LNCaP clone FGC (cell line): ENCODE measurements at places on chromosomes 6 and 20.

GRCh38 chr6:82111818-82112217 lies 135.7 kb downstream of the IBTK start:
- DNase-seq = no peak

DNA sequence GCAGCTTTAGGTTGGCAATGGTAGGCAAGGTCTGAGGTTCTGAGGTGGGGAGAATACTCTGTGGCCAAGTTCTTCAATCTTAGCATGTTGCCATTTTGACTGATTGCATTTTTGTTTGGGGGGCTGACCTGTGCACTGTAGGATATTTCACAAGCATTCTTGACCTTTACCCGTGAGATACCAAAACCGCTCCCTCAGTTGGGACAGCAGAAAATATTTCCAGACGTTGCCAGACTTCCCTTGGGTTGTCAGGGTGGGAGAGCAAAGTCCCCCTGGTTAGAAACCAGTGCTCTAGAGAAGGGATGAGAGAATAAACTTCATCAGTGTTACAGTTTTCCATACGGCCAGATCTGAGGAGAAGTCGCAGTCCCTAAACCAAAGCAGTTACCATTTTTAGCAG lies 279.6 kb downstream of the TFAP2B start:
- DNase-seq = no peak

DNA sequence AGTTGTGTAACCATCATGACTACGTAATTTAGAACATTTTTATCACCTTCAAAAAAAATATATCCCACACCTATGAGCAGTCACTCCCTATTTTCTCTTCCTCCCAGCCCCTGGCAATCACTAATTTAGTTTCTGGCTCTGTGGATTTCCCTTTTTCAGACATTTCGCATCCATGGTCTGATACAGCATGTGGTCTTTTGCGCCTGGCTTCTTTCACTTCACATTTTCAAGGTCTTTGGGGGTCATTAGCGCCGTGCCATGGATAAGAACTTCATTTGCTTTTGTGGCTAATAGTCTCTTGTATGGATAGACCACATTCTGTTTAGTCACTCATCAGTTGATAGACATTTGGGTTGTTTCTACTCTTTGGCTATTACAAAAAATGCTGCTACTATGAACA lies 44.9 kb upstream of the DUSP22 start:
- no peak for DNase-seq

DNA sequence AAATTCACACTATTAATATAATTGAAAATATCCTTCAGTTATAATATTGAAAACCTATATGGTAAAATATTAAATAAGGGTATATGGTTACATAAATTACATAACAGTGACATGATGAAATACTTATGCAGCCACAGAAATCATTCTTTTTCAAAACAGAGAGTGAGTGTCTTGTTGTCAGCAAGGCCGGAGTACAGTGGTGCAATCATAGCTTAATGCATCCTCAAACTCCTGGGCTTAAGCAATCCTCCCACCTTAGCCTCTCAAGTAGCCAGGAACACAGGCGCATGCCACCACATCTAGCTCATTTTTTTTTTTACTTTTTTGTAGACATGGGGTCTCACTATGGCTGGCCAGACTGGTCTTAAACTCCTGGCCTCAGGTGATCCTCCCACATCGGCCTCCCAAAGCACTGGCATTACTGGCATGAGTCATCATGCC lies 40.4 kb downstream of the FAM8A1 start:
- no peak for DNase-seq

- no peak for DNase-seq
Observed at GRCh38 chr20:53658973-53659372, 65.3 kb upstream of the ZNF217 start.

DNA sequence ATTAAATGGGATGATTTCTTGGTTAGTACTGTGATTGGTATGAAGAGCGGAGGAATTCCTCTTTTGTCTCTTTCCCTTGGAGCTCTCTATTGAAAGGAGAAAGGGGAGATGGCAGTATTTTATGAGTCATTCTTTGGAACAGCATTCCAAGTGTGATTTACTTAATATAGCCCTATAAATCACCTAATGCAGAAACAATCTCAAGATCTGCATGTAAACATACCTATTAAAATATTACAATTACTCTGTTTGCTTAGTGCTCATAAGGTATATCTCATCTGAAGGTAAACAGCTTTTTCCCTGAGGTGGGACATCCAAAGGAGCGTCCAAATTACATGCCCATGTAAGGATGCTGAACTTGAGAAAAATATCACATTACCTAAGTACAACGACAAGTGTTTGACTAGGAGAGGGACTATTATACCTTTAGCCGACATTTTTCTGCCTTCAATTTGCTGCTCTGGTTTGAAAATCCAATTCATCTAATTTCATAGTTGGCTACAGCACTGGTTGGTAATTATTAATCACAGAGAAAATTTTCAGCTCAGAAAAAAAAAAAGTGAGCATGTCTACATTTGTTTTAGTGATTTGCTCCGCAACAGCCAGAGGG lies 229.0 kb downstream of the FOXC1 start:
- DNase-seq = peak; percentile 93

DNA sequence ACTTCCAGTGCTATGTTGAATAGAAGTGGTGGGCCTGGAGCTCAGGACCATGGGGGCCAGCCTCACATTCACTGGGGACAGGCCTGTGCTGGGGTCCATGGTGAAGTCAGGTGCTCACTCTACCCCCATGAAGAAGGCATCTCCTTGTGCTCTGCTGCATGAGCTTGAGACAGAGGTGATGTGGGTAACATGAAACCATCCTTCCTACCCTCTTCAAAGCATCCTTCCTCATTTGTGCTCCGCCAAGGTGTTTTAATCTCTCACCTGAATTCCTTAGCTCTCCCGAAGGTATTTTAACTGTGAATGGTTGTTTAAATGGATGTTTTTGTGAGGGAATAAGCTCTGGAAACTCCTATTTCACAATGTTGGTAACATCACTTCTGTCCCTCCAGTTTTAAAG lies 209.6 kb upstream of the PCSK2 start:
- DNase-seq = no peak

- DNase-seq = no peak
Observed at GRCh38 chr6:116419069-116419786, 41.9 kb upstream of the CALHM6 start.

DNA sequence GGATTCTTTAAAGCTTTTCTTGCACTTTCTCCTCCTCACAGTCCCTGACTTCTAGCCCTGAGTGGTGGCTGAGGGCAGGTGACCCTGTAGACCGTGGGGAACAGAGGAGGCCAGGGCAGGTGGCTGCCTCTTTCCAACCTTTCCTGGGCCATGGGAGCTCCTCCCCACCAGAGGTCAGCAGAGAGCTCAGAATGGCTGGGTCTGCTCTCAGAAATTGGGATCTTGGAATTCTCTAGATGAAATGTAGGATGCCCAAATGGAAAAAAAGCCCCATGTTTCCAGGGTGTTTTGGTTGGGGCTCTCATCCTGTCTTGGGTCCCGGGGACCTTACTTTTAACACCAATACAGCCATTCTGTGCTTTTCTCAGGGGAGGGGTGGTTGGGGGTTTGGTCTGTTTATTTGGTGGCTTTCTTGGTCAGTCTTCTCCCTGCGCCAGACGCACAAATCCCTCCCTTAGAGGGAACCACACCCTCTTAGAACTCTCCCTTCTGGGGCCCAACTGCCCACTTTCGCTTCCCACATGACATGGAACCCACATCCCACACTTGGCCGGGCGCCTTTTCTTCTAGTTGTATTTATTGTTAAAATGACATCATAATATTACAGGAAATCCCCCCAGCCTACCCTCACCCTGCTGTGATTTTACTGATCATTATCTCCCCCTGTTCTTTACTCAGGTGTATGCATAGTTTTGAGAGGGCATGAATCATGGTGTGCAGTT lies 17.9 kb downstream of the GNAS start:
- DNase-seq = no peak

DNA sequence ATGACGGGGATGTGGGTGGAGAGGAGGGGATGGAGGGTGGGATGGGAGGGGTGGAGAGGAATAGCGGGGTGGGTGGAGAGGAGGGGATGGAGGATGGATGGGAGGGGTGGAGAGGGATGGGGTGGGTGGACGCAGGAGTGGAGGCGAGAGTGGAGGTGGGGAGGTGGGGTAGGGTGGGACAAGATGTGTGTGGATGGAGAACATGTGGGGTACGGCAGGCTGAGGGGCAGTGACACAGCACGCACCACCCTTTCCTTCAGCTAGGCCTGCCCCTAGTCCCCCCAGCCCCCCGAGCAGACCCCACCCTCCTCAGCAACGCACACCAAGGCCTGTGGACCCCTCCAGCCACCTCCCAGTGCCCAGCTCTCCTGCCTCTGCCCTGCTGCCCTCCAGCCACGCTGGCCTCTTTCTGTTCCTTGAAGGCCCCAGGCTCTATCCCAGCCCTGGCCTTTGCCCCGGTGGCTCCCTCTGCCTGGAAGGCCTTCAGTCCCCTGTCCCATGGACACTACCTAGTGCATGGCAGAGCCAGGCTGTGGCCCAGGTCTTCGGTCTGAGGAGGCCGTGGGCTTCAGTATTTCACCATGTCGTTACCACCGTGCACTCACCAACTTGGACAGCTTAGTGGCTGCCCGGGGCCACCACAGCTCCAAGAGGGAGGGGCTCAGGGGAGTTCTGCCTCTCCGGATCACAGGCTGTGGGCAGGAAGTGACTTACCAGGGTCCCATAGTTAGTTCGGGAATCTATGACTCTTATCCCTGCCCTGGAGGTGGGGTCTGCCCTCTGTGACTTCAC lies 78.4 kb upstream of the PMEPA1 start:
- no peak for DNase-seq

- peak; percentile 49 for DNase-seq
Observed at GRCh38 chr6:38482466-38482865, 157.3 kb downstream of the BTBD9 start.

DNA sequence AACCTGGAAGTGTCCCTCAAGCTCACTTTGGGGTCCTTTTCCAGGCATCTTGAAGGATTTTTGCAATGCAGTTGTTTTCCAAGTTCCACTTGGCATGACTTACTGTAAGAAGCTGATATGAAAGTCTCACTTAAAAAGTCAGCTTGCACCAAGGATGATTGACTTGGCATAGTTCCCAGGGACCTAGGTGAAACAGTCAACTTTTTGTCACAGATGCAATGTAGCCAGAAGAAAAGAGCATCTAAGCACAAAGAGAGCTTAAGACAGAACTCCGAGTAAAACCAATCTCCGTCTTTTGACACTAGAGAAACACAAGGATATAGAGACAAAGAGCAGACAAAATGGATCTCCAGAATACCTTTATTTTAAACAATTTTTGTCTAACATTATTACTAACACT lies 2.6 kb upstream of the ZSCAN12 start:
- DNase-seq = peak; percentile 81

DNA sequence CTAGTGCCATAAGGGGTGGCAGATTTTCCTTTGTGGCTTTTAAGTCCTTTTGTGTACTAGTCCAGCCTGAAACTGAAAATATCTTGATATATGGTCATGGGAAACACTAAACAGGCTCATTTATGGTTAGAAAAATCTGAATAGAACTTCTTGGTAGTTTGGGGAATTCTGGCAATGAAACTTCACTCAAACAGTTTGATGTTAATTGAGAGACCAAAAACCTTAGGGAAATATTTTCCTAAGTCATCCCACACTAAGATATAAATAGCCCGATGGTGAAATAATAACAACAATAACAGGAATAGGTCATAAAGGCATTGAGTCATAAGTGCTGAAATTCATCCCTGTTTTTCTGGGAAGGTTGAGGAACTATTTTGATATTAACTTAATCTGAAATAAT lies 146.2 kb upstream of the SMLR1 start:
- no peak for DNase-seq

DNA sequence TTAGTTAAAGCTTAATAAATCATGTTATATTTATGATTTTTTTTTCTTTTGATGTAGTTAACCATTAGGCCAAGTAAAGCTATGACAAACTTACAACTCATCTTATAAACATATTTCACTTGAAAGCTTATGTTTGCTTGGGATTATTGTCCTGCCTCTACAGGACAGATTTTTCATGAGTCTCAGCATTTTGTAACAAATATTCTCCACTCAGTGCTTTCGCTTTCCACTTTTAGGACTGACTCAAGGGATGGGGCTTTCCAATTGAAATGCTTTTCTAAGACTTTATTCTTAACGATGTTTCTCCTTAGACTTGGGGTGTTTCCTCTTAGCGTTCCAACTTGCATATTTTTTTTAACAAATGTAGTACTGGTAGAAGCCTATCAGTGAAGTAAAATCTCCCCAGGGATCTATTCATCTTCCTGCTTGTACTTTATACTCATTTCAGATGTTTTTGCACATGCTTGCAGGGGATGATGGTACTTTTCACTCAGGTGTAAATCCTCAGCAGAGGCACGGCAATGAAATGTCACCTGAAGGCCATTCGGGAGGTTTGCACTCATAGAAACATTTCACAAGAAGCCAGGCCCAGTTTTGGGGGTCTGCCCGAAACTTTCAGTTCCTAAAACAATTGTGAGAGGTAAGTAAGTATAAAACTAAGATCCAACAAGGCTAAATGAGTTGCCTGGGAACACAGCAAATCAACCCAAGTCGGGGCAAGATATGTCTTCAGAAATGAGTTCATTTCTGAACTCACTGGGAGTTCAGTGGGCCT lies 298.1 kb upstream of the FOXQ1 start:
- DNase-seq = no peak
